AG04449 (cell line): ENCODE measurements at places on chromosomes 1 and 21.

- no peak for DNase-seq
These were observed 50.2 kb upstream of the NUF2 start for GRCh38 chr1:163271535-163271934.

DNA sequence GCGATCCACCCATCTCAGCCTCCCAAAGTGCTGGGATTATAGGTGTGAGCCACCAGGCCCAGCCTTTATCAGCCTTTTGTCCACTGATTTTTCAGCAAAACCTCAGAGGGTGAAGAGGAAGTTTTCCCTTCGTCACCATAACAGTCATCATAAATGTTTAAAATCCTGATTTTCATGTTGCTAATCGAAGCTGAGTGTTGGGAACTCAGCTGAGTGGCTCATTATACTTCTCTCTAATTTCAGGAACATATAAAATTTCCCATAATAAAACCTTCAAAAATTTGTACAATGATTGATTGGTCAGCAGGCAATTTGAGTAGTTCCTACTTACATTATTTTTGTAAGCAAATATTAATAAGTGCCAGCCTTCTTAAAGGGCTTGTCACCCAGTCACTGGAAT is 31.8 kb upstream of the IFNGR2 start:
- no peak for DNase-seq

- no peak for DNase-seq
These were observed 82.1 kb downstream of the NENF start for GRCh38 chr1:212514782-212515181.

- DNase-seq, result no peak
These were observed 173.0 kb downstream of the ADGRL4 start for GRCh38 chr1:78833491-78833890.

- DNase-seq, result no peak
These were observed 2.2 kb downstream of the MIS18A start for GRCh38 chr21:32276671-32277070.

DNA sequence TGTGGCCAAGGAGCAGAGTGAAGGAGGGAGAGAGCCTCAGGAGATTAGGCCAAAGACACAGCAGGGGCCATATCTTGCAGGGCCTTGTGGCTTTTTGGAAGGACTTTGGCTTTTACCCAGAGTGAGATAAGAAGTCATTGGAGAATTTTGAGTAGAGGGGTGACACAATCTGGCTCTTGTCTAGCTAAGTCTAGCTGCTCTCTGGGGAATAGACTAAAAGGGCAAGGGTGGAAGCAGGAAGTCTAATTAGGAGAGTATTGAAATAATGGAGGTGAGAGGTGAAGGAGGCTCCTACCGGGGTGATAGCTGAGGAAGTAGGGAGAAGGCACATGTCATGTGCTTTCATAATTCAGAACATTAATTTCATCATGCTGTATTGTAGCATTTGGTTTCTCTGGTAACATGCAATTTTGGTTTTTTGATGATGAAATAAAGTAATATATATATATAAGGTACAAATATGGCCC is 34.3 kb upstream of the KCNA3 start:
- DNase-seq, result no peak

DNA sequence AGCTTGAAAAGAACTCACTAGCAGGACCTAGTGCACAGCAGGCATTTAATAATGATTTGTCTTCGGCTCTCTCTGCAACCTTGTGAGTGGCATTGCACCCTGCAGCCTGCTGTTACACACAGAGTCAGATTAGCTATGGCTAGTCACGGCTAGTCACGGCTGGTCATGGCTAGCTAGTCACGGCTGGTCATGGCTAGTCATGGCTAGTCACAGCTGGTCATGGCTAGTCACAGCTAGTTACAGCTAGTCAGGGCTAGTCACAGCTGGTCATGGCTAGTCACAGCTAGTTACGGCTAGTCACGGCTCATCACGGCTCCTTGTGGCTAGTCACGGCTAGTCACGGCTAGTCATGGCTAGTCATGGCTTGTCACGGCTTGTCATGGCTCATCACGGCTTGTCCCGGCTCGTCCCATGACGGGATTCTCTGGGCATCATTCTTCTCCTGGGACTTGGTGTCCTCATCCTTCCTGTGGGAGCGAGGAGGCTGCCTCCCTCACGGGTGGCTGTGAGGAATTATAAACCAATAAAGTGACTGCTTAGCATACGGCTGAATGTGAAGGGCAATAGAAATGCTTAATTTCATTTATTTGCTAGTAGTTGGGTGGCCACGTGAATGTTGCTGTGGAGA is 12.5 kb upstream of the KIF26B start:
- no peak for DNase-seq

- no peak for DNase-seq
These were observed 1085.7 kb downstream of the NCAM2 start for GRCh38 chr21:22083899-22084298.

- DNase-seq, result no peak
These were observed 9.6 kb upstream of the SMYD2 start for GRCh38 chr1:214271174-214271858.

- DNase-seq, result no peak
These were observed at the start of gene LCK for GRCh38 chr1:32250893-32251716. LCK (plus strand) TSS chr1:32251265; CDS start chr1:32274330, 23,065 bp downstream.

DNA sequence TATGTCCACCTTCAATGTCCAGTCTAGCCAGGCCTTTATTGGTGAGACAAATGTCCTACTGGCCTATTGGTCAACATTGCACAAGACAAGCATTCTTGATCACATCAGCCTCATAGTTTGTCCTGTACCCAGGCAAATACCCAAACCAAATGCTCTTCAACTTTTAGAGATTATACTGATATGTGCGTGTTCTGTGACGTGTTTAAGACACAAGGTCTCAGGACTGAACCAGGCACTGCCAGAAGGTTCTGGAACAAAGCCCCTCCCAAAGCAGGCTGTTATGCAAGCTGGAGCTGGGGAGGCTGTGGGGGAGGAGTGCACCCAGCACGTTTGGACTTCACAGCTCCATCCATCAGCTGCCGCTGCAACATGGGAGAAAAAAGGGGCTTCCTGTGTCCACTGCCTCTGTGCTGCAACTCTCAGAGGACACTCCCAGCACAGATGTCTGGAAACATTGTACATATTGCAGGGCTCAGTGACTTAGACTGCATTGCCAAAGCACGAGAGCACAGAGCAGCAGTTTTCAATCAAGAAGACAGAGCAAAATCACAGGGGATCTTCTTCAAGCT is 45.9 kb downstream of the NID1 start:
- DNase-seq, result no peak

DNA sequence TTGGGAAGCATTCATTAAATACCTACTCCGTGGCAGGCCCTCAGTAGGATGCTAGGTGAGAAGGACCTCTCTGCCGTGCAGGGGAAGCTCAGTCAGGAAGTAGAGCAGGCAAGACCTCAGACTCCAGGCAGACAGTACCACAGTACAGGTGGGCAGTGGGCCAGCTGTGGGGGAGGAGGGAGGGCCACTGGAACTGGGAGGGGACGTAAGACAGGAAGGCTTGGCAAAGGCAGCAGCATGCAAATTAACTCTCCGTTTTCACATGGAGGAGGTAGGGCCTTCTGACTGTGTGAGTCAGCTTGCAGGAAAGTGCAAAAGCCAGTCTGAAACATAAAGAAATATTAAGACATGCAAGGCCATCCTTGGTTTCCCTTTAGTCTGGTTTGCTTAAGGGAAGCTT is 157.7 kb downstream of the TRIM33 start:
- DNase-seq, result peak; percentile 36
